ENCODE measurements at places on chromosomes 2 and 18. TPM values are rescaled to one million over a fixed set of nuclear protein-coding genes. Genes with fewer than 3 reads are reported as not detected.

LRP2 gene
- total RNA-seq, result 9.2 TPM

MAT2A gene
- total RNA-seq, result 88.9 TPM

ME2 gene
- total RNA-seq, result 85.6 TPM

CRYBA2 gene
- total RNA-seq, result not detected

ASTL gene
- total RNA-seq, result not detected

TUBB8B gene
- 0.69 TPM for total RNA-seq

RNF152 gene
- total RNA-seq, result 9.6 TPM

RTKN gene
- 56.1 TPM for total RNA-seq

CDK5R2 gene
- 0.24 TPM for total RNA-seq

LOXHD1 gene
- total RNA-seq, result not detected

VWA3B gene
- total RNA-seq, result not detected

HAAO gene
- not detected for total RNA-seq

KLHL41 gene
- 1.3 TPM for total RNA-seq

SERPINB13 gene
- not detected for total RNA-seq

SATB2 gene
- total RNA-seq, result 7.4 TPM

RFTN2 gene
- 2.2 TPM for total RNA-seq

DSC3 gene
- total RNA-seq, result 0.05 TPM

INHBB gene
- total RNA-seq, result not detected

ABCB11 gene
- 0.03 TPM for total RNA-seq

NOSTRIN gene
- not detected for total RNA-seq

MYO3B gene
- total RNA-seq, result 1.8 TPM

SPATS2L gene
- total RNA-seq, result 41.2 TPM

KYNU gene
- 165 TPM for total RNA-seq

GPR55 gene
- total RNA-seq, result 0.13 TPM

C2orf66 gene
- not detected for total RNA-seq

CHRNG gene
- not detected for total RNA-seq

ERFE gene
- 29.3 TPM for total RNA-seq

TFCP2L1 gene
- total RNA-seq, result 0.13 TPM

LIPG gene
- total RNA-seq, result not detected

KIAA2012 gene
- not detected for total RNA-seq

REG3A gene
- not detected for total RNA-seq

PDE6D gene
- total RNA-seq, result 43.6 TPM

CNTNAP5 gene
- not detected for total RNA-seq

ST8SIA5 gene
- total RNA-seq, result not detected

DYSF gene
- 0.56 TPM for total RNA-seq

EML6 gene
- 0.95 TPM for total RNA-seq

NAT8 gene
- total RNA-seq, result 2.4 TPM

PMS1 gene
- 13.6 TPM for total RNA-seq

CYP1B1 gene
- total RNA-seq, result 0.08 TPM

STAT4 gene
- total RNA-seq, result not detected

POTEJ gene
- total RNA-seq, result not detected

Measured in SK-MEL-5 (cell line).